Fibroblast of skin of back (primary cell): ENCODE measurements at places on chromosomes 5 and 9.

DNA sequence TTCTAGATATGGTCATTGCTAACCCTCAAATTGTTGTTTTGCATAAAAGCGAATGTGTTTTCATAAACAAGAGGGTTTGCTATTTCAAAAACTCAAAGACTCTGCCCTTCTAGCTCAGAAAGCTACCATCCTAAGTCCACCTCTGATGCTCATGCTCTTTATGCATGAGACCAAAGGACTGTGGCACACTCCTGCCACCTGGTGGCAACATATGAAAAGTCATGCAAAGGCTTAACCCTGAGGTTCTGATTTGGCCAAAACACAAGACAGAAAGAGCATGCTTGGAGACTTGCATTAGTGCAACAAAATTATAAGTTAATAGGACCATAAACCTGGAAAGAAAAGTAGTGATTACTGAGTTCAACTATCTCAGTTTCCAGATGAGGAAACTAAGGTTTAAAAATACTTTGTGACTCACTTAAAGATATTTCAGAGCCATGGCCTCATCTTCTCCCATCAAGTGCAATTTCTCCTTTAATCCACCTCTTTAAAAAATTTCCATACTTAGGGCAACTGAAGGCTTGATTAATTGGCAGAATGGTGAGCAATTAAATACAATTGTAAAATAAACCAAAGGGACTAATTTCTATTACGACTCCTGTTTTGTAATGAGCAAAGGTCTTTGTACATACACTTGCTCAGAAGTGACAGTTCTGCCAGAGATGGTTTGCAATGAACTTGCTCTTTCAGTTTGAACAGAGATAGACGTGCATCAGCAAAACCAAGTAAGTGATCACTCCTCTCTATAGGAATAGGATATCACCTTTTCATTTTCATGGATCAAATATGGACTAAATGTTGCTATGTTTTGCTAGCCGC lies 110.7 kb upstream of the RAD23B start:
- DNase-seq = peak; percentile 72

GRCh38 chr5:42772265-42772993 lies 15.8 kb downstream of the CCDC152 start:
- no peak for DNase-seq

DNA sequence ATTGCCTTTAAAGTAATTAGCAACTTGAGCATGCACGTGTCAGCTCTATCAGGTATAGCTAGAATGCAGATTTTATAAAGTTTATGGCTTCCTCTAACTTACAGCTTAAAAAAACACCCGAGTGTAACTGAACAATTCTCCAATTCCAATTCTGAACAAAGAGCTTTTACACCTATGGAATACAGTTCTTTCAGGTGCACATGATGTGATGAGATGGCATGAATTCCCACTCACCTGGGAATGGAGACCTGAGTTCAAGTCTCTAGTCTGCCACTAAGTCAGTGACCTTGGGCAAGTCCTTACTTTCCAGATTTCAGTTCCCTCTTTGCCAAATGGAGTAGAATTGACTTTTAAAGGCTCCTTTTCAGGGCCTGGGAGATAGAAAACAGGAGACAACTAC lies 1.8 kb downstream of the ZFAND5 start:
- no peak for DNase-seq

GRCh38 chr5:107389775-107390148 lies 281.0 kb downstream of the EFNA5 start:
- DNase-seq = no peak
